Stimulated activated CD4-positive, alpha-beta T cell treated with anti-CD3 and anti-CD28 coated beads, Interleukin-12 subunit alpha, Interleukin-12 subunit beta, amount 100 ng/mL, for 4 hours (primary cell): ENCODE measurements at places on chromosomes 16 and 17.

- DNase-seq: no peak
Measured at GRCh38 chr17:9235346-9235745, 214.0 kb downstream of the NTN1 start.

DNA sequence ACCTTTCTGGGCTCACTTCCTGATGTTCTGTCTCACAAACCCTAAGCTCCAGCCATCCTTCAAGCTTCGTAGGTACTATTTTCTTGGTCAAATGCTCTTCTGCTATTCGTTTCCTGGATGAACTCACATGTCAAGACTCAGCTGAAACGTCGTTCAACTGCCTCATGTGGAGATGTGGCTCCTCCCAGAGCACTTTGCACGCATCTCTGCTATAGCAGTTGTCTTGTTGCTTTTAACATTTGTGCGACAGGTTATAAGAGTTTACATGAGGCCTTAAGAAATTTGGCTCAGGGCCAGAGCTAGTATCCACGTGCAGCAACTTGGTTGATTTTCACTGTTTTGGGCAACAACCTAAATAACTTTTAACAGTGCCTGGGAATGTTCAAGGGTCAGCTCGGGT lies 2.8 kb upstream of the KRT40 start:
- no peak for DNase-seq

DNA sequence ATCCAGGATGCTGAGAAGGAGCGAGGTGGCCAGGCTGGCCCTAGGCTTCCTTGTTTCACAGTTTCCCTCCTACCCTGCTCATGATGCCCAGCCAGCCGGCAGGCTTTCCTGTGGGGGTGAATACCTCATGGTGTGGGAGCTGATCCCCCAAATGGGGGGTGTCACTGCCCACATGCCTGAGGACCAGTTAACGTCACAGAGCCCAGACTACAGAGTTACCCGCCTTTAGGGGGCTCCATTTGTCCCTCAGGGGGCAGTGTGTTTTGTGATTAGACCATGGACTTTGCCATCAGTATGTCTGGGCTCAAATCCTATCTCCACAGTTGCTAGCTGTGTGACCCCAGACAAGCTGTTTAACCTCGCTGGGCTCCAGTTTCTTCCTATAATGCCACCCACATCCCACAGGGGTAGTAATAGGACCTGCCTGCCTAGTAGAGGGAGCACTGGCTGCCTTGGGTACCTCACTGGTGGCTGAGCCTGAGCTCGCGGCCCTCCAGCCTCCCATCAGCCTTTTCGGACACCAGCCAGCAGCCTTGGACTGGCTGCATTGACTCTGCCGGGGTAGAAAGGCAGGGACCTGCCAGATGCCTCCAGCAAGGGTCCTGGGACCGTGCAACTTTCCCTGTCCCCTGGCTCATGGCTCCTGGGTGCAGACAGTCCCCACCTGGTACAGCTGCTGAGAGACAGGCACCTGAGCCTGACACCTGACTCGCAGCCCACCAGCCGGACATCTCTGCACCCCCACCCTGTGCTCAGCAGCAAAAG lies 87.5 kb upstream of the GSE1 start:
- no peak for DNase-seq

GRCh38 chr17:69516911-69517310 lies 102.4 kb downstream of the MAP2K6 start:
- no peak for DNase-seq

- DNase-seq: no peak
Measured at GRCh38 chr17:19546289-19547065, 12.8 kb downstream of the SLC47A1 start.

DNA sequence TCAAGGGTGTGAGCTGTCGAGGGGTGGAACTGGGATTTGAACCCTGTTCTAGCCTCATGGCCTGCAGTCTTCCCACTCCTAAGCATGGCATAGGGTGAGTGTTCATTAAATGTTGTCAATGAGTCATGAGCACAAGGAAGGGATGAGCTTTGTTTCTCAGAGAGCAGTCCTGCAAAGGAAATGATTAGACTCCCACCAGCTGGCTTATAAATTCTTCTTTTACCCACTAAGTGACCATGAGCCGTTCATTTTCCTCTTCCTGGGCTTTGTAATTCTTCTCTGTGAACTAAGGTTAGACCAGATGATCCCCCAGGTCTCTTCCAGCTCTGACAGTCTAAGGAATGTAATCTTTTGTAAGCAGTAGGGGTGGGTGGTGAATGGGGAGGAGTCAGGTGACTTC lies 47.9 kb upstream of the HNF1B start:
- DNase-seq: no peak

DNA sequence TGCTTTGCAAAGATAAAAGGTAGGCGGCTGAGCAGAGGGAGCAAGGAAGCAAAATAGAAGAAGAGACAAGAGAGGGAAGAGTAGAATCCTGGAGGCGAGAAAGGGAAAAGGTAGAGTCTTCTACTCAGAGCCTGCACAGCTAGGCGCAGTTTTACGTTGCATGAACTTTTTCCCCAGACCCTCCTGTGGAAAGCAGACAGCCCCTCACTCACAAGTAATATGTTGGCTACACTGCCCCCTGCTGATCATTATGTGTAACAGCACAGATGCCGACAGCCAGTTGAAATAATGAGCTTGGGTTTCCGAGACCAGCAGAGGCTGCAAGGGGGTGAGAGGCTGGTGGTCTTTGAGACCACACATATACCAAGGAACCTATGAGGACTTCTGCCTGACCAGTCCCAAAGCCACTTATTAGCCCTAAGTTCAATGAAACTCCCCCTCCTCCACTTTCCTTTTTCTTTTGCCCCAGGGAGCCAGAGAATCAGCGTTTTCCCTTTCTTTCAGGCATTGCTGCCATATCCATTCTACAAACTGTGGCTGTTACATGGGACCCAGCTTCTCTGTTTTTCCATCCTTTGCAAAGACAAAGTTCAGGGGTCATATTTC lies 22.5 kb upstream of the CMTR2 start:
- no peak for DNase-seq
